ENCODE measurements at places on chromosomes 16 and 17. TPM values are rescaled to one million over a fixed set of nuclear protein-coding genes. Genes with fewer than 3 reads are reported as not detected.

The CALB2 gene
- not detected for polyA plus RNA-seq

The GPT2 gene
- polyA plus RNA-seq = 25.4 TPM

The SRCAP gene
- 36.8 TPM for polyA plus RNA-seq

The RAB37 gene
- polyA plus RNA-seq = 1.8 TPM

The TNP2 gene
- polyA plus RNA-seq = not detected

The SCGB1C2 gene
- polyA plus RNA-seq = not detected

The HS3ST3B1 gene
- polyA plus RNA-seq = 1.4 TPM

The TMIGD1 gene
- 0.54 TPM for polyA plus RNA-seq

The CDRT15L2 gene
- not detected for polyA plus RNA-seq

The KRT27 gene
- polyA plus RNA-seq = not detected

The TP53TG3B gene
- not detected for polyA plus RNA-seq

The PRAC2 gene
- not detected for polyA plus RNA-seq

The NACA2 gene
- not detected for polyA plus RNA-seq

The RNF135 gene
- 20.5 TPM for polyA plus RNA-seq

The ATAD5 gene
- polyA plus RNA-seq = 0.27 TPM

The DRC3 gene
- polyA plus RNA-seq = 0.54 TPM

The SLC38A8 gene
- polyA plus RNA-seq = not detected

The RHBDL3 gene
- not detected for polyA plus RNA-seq

The SLC52A1 gene
- polyA plus RNA-seq = 17.3 TPM

The IKZF3 gene
- polyA plus RNA-seq = 1.4 TPM

The HBA1 gene
- polyA plus RNA-seq = 4.2 TPM

The IL4R gene
- polyA plus RNA-seq = 32.1 TPM

The NT5M gene
- 0.54 TPM for polyA plus RNA-seq

The CCDC40 gene
- polyA plus RNA-seq = 3.8 TPM

The KRT40 gene
- polyA plus RNA-seq = 0.12 TPM

Data from small intestine (tissue), 16 donors.